Jurkat, Clone E6-1 (cell line): ENCODE measurements at places on chromosomes 6 and 20.

- no peak for DNase-seq
These were observed 99.9 kb upstream of the RIN2 start for GRCh38 chr20:19658137-19658536.

DNA sequence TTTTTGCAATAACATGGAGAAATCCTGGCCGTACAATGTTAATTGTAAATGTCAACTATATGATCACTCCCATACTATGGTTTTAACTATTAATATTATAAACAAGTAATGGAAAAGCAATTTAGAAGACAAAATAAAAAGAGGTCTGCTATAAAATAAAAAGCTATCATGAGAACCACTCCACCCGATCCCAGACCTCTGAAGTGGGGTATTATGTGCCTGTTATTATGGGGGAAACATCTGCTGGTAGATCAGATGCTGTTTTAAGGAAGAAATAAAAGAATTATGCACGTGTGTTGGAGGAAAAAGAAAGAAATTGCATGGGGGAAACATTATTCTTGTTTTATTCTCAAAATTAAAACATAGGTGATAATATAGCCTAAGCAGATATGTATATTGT lies 615.7 kb upstream of the ARID1B start:
- no peak for DNase-seq

DNA sequence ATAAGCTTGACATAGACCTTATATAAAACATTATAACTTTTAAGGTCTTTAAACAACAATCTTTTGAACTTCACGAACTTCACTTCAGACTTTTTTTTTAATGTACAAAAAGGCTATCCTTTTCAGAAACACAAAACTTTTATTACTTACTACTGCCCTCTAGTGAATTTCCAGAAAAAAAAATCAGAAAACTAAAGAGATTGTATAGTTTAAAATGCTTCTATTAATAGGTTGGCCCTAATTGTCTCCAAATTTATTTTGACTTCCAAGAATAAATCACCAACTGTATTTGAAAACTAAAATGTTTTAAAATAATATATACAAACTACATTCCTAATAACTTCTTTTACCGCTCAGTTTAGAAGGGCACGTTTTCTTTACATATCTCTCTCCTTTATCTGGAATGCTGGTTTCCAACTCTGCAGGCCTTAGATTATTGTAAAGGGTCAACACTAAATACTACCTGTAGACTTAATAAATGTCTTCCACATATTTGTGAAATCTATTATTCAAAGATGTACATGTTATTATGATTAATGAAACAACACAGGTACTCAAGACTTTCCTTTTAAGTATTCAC lies 66.8 kb downstream of the LMBRD1 start:
- no peak for DNase-seq

DNA sequence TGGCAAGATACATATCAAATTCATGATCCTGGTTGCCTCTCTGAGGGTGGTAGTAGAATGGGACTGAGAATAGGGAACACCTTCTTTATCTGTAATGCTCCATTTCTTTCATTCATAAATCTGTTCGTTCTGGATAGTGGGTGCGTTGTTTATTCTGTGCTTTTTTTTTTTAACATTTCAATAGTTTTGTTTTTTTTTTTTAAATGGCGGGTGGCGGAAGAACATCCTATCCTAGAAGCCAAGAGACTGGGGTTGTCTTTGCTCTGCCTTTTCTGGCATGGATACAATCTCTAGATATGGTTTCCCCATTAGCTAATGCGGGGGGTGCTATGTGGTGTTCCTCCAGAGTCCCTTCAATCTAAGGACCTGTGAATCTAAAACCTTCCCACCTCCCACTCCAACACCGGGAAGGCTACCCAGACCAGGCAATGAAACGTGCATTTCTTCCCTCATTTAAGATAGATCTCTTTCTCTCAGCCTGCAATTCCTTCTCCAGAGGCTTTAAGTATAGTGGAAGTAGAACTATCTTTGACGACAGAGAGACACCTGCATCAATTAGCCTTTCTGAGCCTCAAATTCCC lies 883 bp upstream of the CCDC28A start:
- DNase-seq, result no peak

DNA sequence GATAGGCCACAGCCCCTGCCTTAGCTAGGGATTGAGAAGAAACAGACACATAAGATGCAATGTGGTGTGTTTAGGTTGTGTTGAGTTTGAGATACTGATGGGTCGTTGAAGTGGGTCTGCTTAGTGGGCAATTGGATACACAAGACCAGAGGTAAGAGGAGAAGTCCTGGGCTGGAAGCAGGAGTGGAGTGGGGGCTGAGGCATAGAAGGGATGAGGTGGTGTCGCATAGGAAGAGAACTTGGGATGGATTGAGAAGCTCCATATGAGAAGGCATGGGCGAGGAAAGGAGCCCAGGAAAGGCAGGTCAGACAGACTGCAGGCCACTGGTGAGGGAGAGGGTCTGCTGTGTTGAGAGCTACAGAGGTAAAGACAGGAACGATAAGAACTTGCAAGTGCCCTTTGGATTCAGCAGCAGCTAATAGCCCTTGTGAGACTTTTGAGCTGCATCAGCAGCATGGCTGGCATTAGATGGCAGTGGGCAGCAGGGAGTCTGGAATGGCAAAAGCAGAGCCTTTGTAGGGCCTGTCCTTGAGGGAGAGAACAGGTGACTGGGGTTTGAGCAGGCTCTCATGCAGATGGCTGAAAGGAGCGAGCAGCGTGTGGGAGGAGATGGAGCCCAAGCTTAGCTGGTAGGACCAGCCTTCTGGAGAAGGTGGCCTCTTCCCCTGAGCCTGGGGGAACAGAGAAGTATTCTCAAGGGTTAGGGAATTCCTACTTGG lies 33.2 kb downstream of the PLCG1 start:
- no peak for DNase-seq

DNA sequence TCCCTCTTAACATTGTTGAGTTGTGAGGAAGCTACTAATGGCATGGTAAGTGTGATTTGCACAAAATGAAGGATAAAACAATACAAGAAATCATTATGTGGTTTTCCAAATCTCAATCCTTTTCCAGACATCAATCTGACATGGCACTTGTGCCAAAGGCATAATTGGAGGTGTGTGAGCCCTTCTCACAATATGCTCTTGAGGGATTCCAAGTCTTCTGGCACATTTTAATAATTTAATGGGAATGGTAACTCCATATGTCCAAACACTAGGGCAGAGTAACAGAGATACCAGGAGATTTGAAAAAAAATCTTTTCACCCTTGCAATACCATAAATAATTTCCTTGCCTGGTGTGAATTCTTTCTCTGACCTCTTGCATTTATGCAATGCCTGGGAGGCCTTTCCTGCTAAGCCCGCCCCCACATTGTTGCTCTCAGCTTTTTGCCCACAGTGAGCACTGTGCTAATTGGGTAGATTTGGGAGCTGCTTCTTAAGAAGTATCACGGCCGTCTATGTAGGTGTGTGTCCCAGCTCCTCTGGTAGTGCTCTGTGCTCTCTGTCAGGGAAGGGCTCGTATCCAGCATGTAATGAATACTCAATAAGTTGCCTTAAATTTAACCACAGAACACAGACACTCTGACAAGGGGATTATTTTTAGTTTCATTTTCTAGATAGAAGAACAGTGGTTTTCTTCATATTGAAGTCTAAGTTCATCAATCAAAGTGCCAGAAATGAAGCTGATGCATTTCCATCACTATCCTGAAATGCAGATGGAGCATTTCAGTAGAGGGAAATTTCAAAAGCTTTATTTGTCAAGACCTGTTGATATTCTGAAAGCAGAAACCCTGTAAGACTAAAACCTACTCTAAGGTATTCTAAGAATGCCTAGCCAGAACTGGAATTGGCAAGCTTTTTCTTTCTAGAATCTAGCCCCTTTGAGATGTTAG lies 54.4 kb upstream of the CEP85L start:
- DNase-seq, result peak; percentile 41

- DNase-seq, result no peak
These were observed 754.8 kb downstream of the QKI start for GRCh38 chr6:164169355-164169754.

- DNase-seq, result no peak
These were observed 78.2 kb downstream of the TSHZ2 start for GRCh38 chr20:53050338-53050737.

GRCh38 chr6:170269151-170269845 lies 21.6 kb downstream of the DLL1 start:
- DNase-seq, result no peak

- no peak for DNase-seq
These were observed 260.1 kb downstream of the BTBD3 start for GRCh38 chr20:12177657-12178293.

- DNase-seq, result no peak
These were observed 138.1 kb upstream of the SLC24A3 start for GRCh38 chr20:19074356-19074755.

DNA sequence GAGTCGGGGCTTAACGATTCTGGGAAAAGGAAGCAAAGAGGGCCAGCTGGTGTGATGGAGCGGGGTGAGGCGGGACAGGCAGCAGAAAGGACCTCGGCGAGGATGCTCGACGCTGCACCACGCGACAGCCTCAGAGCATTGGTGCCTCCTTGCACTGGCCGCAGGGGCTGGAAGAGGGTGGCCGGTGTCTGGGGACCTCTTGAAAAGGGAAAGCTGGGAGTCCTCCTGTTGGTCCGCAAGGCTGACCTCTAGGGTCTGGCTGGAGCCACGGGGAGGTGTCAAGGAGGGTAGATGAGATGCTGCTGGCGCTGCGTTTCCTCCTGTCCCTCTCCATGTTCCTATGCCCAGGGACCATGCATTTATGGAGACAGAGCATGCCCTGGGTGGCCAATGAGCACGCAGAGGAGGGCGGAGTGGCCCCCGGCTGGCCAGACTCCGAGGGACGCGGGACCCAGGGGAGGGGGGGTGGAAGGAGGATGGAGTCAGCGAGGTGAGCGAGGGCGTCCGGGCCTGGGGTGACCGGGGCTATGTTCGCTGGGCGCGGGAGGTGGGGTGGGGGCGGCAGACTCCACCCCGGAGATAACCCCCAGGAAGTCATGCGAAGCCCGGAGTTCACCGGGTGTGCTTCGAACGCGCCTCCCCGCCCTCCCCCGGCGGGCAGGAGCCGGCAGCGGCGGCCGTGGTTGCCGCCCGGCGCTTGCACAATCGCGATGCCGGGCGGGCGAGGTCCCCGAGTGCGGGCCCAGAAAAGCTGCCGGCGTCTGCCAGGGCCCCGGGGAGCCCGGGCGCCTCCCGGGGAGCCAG lies at the start of gene CYP24A1:
Gene CYP24A1, minus strand, starts transcription at position 334 of the 804 bp plus-strand sequence. CDS start 407 bp downstream, outside the sequence.
- DNase-seq, result no peak

GRCh38 chr6:72348926-72349325 lies 272.9 kb upstream of the KCNQ5 start:
- DNase-seq, result no peak

- no peak for DNase-seq
These were observed 82.8 kb downstream of the MBOAT1 start for GRCh38 chr6:20129290-20130088.

DNA sequence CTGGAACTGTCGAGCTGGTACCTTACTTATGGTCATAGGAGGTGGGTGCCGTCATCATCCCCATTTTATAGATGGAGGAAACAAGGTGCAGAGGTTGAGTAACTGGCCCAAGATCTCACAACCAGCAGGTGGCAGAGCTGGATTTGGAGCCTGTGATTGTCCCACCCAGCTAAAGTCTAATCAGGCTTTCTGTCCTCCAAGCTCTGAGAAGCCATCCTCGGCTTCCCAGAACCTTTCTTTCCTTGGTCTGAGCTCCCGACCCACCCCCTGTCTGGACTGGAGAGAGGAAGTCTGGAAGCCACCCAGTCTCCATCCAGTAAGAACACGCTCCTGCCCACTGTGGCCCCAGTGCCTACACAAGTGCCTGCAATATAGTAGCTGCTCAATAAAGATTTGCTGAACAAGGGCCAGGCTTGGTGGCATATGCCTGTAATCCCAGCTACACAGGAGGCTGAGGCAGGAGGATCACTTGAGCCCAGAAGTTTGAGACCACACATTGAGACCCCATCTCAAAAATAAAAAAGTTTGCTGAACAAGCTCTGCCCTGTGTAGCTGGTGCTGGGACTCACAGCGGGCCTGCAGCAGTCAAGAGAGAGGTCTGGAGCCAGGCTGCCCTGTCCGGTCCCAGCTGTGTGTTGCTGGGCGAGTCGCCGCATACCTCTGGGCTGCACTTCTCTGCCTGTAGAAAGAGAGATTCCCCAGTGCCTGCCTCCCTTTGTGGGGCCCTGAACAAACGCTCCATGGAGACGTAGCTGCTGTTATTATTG lies 32.5 kb upstream of the DLGAP4 start:
- peak; percentile 28 for DNase-seq

GRCh38 chr20:23027721-23028120 lies 7.4 kb upstream of the SSTR4 start:
- no peak for DNase-seq

DNA sequence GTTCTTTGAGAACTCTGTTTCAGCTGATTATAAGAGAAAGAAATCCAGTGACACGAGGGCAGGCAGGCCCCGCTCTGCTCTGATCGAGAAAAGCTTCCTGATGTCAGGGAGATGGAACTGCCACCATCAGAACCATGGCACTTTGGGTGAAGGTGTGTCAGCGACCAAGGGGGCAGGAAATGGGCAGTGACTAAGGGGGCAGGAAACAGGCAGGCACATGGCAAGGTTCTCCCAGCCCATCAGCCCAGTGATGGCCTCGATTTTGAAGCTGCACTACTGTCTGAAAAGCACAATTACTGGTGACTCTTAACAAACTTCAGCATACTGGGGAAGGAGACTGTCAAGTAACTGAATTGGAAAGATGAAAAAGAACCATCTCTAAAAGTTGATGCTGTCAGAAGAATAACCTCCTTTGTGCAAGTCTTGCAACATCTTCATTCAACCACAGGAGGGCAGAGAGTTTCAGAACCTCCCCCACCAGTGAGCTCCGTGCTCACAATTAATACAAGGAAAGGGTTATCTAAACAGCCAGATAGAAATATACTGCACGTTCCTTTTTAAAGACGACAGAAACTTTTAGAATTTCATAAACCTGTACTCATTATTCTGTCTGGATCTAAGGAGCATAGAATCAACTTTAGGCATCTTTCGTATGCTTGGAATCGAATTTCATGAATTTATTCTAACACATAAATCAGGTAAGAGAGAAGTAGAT lies 39.1 kb downstream of the TMX4 start:
- peak; percentile 42 for DNase-seq

GRCh38 chr6:95230071-95230740 lies 347.1 kb upstream of the MANEA start:
- DNase-seq, result no peak

GRCh38 chr20:24448170-24448569 lies 21.3 kb upstream of the SYNDIG1 start:
- DNase-seq, result no peak

- DNase-seq, result no peak
These were observed at the start of gene SLC17A9 for GRCh38 chr20:62952373-62952967. Gene SLC17A9, plus strand, starts transcription at chr20:62952709. Its CDS starts 122 bp downstream, at chr20:62952831.
